ENCODE measurements at places on chromosomes 2 and 18. TPM values are rescaled to one million over a fixed set of nuclear protein-coding genes. Genes with fewer than 3 reads are reported as not detected.
A peak's percentile ranks its signal among the peaks of the same experiment; 100 is the strongest.

- DNase-seq = no peak
Measured at GRCh38 chr2:217691920-217692666, 310.7 kb downstream of the TNS1 start.

- no peak for DNase-seq
Measured at GRCh38 chr2:159064446-159065301, 96.2 kb downstream of the TANC1 start.

Gene C18orf54
- total RNA-seq = 9.8 TPM

Gene SFT2D3
- total RNA-seq = 10.0 TPM

- peak; percentile 45 for DNase-seq
Measured at GRCh38 chr2:73028841-73029240, 42.7 kb downstream of the SFXN5 start.

- DNase-seq = no peak
Measured at GRCh38 chr18:25061395-25061794, 290.6 kb downstream of the ZNF521 start.

Gene XDH
- total RNA-seq = 0.03 TPM

- DNase-seq = no peak
Measured at GRCh38 chr2:21944536-21944935, 820.8 kb downstream of the TDRD15 start.

DNA sequence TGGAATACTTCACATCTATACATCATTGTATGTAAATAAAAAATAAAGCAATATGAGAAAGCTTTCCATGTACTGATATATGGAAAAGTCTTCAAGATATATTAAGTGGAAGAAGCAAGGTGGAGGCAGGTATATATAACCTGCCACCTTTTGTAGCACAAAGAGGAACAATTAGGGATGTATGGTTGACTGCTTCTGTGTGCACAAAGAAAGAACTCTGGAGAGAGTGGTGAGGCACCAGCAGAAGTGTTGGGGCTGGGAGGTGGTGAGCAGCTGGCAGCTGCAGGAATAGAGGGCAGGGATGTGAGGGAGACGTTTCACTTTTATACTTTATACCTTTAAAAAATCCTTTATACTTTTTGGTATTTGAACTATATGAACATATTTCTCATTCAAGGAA lies 26.1 kb downstream of the KIF5C start:
- no peak for DNase-seq

DNA sequence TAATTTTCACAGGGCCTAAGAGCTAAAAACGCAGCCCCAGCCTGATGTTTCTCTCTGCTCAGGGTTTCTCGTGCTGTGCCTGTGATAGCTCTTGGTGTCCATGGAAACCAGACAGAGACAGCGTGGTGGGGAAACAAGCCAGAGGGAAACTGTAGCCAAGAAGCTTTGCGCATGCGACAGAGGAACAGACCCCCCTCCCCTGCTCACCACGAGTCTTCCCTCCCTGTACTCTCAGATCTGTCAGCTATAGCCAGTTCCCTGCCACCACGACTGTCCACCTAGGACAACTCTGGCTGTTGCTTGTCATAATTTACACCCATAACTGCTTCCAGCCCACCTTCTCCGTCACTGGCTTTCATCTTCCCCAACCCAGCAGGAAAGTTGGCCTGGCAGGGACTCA lies 13.2 kb upstream of the DNAJC27 start:
- DNase-seq = no peak

- DNase-seq = no peak
Measured at GRCh38 chr2:5236249-5236648, 455.9 kb upstream of the SOX11 start.

- DNase-seq = no peak
Measured at GRCh38 chr2:18559531-18560030, 872 bp downstream of the RDH14 start.

DNA sequence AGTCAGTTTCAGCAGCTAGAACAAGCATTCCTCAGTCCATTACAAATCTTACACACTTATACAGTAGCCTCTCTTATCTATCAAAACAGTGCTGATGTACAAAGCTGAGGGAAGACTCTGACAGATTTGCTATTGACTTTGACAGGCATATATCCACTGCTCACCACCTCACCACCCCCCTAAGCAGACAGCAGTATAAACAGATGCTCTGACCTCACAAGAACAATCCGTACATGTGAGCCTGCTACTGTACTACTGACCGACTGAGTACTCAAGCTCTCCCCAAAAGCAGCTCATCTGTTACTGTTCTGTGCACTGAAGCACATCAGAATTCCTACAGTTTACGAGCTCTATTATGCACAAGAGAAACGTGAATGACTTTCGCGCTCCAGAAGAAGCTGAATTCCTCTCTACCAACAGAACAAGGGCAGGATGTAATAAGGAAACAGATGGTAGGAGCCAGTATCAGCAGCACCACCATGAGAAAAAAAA lies 95.6 kb upstream of the PDE1A start:
- peak; percentile 41 for DNase-seq

- DNase-seq = no peak
Measured at GRCh38 chr2:2768476-2768875, 437.4 kb upstream of the MYT1L start.

Gene YIPF4
- 65.8 TPM for total RNA-seq

Gene CYP20A1
- total RNA-seq = 19.4 TPM

GRCh38 chr2:128273469-128274081 lies 45.1 kb downstream of the HS6ST1 start:
- DNase-seq = no peak

DNA sequence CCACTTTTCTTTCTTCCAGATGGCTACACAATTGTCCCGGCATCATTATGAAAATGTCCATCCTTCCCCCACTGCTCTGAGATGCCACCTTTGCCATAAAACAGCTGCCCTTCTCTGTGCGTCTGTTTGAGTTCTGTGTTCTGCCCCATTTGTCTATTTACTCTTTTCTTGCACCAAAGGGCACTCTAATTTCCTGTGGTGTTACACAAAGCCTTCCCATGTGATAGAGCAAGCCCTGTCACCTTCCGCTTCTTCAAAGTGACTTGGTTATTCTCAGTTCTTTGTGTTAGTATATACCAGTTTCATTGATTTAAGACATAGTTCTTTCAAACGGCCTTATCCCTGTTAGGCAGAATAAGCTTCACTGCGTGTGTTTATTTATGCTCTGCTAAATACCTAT lies 84.1 kb downstream of the FBXO15 start:
- DNase-seq = no peak

GRCh38 chr2:136448432-136448831 lies 316.9 kb upstream of the THSD7B start:
- peak; percentile 23 for DNase-seq

GRCh38 chr2:56127463-56128152 lies 56.2 kb upstream of the CCDC85A start:
- no peak for DNase-seq

Gene R3HDM1
- 52.5 TPM for total RNA-seq

DNA sequence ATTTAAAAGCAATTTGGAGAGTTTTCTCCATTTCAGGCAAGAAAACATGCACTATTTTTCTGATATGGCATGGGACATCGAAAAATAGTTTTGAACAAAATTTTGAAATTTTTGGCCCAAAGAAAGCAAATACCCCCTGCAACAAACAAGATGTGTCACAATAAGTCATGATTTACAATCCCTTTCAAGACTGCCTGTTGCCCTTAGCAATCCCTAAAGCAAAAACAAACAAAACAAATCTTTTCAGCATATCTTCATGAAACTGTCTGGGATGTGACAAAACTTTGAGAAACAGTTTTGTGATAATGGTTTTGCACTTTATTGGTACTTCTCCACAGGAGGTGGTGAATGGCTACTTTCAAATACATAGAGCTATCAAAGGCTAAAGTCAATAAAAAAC lies 1888.7 kb upstream of the PIK3C3 start:
- no peak for DNase-seq

- no peak for DNase-seq
Measured at GRCh38 chr2:193668557-193669323, 1474.0 kb upstream of the TMEFF2 start.

- DNase-seq = no peak
Measured at GRCh38 chr2:71747559-71747958, 294.2 kb downstream of the DYSF start.

GRCh38 chr2:220310451-220310861 lies 683.0 kb downstream of the SLC4A3 start:
- DNase-seq = no peak

DNA sequence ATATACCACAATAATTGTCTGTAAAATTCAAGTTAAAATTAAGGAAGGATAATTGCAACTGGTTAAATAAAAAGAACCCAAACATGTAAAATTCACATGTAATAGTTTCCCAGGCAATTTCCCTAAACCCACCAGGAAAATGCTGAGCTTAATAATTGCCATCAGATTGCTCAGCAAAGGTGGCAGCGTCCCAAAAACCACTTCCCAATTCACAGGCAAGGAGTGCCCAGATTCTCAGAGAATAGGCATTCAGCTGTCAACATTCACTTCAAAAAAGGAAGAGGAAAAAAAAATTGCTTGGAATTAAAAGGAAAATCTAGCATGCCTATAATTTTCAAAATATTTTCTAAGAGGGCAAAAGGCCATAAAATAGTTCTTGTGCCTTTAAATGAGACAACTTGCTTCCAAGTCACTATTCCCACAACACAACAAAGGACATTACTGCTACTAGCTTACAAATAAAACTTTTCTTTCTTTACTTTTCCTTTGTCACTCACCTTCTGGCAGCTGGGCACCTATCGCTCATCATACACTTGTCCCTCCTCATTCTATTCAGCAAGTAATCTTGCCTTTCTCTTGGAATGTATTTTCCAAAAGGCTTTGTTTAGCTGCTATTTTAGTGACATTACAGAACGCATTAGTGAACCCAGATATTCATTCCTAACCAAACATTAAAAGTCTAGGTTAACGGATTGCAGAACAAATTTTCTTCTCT lies 15.2 kb downstream of the SRBD1 start:
- DNase-seq = no peak

Gene TUBA3E
- total RNA-seq = not detected

- no peak for DNase-seq
Measured at GRCh38 chr2:220077488-220077887, 450.1 kb downstream of the SLC4A3 start.

DNA sequence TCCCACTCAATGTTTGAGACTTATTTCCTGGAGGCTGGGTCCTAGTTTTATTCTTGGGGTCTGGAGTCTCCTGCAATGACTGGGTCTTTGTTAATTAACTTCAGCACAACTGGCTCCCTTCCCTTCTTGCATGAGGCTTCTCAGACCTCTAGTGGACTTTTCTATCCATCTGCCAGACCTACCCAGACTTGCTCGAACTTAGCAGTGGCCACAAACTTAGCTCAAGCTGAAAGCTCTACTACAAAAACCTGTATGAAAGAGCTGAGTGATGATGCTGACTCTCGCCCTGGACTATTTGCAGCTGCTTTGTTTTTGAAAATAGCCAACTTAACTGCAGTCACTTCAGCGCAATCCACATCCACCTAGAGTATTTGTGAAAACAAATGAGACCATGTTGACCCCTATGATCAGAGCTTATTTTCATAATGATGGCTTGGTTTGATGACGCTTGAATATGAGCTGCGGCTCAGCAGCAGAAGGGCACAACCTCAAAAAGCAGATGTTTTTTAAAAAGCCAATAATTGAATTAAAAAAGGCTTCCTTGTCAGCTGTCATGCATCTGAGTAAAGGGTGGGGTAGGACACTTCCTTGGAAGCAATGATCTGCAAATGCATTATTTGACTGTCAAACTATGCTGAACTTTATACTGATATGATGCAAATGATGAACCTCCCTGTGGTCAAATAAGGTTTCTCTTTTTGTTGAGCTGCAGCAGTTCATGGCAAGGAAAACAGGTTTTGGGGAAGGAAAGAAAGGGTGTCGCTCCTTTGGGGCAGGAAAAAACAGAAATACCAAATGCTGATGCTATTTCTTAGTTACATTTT lies 10.6 kb upstream of the ANXA4 start:
- DNase-seq = no peak

DNA sequence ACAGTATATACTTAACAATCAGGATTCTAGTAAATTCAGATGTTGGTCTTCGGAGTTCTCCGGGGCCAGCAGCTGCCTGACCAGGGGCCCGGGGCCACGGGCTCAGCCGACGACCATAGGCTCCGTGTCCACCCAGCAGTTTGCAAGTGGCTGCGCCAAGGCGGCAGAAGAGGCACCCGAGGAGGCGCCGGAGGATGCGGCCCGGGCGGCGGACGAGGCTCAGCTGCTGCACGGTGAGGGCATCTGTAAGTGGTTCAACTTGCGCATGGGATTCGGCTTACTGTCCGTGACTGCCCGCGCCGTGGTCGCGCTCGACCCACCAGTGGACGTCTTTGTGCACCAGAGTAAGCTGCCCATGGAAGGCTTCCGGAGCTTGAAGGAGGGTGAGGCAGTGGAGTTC lies 136.3 kb downstream of the NUP35 start:
- DNase-seq = no peak

GRCh38 chr18:10100941-10101701 lies 187.3 kb downstream of the VAPA start:
- no peak for DNase-seq

DNA sequence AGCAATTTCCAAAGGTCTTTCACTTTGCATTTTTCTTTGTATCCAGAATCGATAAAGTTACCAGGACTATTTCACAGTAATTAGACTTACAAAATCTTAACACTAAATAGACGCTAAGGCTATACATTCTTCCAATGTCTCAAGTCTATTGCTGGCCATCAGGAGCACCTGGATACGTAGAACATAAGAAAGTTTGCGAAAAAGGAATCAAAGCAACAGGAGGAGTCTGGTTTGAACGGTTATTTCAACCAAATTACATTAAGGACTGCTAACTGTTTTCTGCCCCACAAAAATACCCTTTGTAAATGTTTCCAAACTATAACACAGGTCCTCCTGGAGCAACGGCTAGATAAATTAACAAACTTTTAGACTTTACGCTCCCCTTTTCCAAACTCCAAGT lies 1.4 kb upstream of the HNRNPA3 start:
- no peak for DNase-seq

Measured in SJCRH30 (cell line).